ENCODE measurements at places on chromosomes 16 and 17.

DNA sequence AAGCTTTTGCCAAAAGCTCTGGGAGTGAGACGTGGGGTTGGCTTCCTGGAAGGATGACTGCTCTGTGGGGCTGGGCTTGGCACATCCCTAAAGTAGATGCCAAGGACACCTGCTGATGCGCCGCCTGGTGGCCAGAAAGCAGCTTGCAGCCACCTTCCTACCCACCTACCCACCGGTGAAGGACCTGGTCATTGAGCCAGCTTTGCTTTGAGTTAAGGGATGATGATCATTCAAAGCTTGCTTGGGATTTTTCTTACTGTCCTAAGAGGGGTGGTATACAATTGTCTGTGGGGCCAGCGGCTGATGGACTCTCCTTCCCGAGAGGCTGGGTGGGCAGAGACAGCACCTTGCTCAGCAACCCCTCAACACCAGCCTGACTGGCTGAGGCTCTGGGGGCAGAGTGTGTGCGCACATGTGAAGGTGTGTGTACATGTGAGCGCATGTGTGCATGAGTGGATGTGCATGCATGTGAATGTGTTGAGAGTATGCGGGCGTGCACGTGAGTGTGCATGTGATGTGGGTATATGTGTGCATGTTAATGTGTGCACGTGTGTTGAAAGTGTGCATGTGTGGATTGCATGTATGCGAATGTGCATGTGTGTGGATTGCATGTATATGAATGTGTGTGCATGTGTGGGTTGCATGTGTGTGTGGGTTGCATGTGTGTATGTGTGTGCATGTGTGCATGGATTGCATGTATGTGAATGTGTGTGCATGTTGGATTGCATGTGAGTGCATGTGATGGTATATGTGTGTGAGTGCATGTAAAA is 18.6 kb downstream of the C1QTNF1 start:
- peak; percentile 87 for DNase-seq

DNA sequence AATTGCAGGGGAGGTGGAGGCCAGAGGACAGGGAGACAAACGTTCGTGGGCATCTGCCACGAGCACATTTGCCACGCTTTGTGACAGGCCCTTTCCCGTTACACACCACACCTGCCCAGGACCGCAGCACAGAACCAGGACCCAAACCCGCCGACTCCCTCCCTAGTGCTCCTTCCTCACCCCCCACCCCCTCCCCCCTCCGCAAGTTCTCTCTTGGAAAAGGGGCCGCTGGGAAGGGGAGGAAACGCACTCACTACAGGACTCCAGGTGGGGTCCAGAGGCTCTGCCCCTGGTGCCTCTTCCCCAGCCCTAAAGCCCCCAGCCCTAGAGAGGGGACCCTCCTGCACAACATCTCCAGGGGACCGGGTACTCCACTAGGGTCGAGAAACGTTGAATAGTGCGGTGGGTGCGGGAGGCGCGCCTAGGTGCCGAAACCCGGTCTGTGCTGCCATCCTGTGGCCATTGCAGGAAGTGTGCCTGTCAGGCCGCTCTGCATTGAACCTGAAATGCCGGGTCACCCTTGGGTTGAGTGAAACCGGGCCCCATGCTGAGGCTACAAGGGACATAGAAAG is 21.9 kb upstream of the EIF1 start:
- peak; percentile 67 for DNase-seq

DNA sequence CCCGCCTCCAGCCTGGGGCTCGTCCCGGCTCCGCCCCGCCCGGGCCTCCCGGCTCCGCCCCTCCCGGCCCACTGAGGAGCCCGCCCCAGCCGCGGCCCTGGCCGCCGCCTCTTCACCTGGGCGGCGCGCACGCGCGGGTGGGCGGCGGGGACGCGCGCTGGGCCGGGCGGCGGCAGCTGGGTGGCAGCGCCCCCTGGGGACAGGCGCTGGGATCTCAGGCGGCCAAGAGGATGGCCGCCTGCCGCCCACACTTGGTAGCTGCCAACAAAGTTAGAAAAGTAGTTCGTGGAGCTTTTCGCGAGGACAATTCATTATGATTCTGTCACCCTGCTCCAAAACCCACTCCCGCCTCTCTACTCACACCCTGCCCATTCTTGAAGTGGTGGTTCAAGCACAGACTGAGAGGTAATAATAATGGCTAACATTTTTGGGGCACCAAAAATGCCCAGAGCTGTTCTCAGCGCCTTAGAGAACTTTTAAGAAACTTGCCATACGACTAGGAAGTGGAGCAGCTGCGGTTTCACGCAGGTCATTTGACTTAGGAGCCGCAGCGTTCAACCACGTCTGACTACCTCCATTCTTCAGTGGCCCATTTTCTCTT is 340 bp upstream of the MYO1D start:
- DNase-seq = peak; percentile 38

- peak; percentile 90 for DNase-seq
Observed at GRCh38 chr17:81636505-81637288, at the start of the genes NPLOC4 and TSPAN10. NPLOC4 (minus strand) TSS chr17:81637112; CDS start chr17:81636930, 182 bp downstream. TSPAN10 (plus strand) TSS chr17:81637196; CDS start chr17:81642413, 5,217 bp downstream.

DNA sequence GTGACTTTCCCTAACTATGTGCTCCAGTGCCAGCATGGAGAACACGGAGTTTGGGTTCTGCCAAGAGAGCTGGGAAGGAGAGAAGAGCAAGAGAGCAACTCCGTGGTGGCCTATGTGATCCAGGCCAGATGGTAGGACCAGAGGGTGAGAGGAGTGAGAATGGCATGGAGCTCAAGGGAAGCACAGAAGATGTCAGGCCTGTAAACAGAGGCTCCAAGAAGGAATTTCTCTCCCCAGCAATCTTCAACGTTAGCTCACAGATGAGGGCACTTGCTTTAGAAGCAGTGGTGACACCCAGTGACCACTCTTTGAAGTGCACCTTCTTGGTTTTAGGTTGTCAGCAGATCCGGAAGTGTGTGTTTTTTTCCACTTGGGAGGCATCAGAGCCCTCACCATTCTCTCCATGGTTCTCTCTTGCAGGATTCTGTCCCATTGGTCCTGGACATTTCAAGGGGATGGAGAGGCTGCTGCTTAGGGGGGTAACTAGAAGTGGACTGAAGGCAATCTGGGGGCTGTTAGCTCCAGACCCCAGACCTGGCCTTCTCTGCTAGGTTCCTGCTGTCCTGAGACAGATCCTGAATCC is 18.1 kb upstream of the TMEM98 start:
- peak; percentile 26 for DNase-seq

DNA sequence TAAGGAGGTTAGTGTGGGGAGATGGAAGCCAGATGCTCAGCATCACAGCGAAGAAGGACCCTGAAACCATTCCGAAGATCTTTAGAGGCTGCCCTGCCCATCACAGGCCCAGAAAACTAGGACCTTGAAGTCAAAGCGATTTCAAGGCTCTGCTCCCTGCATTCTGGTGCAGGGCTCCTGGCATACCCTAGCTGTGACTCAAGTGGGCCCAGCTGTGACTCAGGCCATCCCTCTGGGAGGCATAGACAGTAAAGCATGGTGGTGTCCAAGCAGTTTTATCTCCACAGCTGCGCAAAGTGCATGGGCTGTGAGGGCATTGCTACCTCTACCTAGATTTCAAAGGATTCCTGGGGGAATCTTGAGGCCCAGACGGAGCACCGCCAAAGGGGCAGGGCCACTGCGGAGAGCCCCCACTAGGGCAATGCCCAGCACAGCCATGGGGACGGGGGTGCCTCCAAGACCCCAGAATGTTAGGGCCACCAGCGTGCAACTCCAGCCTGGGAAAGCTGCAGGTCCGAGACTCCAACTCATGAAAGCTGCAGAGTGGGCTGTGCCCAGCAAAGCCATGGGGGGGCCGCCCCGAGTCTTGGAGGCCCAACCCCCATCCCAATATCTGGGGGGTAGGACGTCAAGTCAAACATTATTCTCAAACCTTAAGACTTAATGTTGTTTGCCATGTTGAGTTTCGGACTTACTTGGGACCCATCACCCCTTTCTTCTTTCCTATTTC is 11.7 kb upstream of the ZNF594 start:
- peak; percentile 67 for DNase-seq

GRCh38 chr16:87464691-87465300 is 28.0 kb downstream of the ZCCHC14 start:
- DNase-seq = peak; percentile 69

GRCh38 chr16:27572711-27573110 is 22.8 kb downstream of the KATNIP start:
- DNase-seq = no peak

- peak; percentile 98 for DNase-seq
Observed at GRCh38 chr17:45425125-45425983, 7.3 kb downstream of the ARHGAP27 start.

DNA sequence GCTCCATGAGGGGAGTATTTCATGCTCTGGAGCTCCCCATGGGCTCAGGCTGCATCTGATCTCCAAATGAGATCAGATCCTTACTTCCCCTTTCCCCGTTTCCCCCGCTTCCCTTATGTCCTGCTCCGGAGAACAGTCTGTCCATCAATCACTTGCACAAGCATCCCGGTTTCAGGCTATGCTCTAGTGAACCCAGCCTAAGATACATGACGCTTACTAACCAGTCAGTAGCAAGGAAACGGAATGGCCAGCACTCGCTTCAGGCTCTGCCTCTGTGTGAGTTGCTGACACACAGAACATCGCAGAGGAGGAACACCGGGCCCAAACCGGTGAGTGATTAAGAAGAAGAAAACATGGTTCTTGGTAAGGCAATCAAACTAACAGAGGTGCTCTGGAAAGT is 9.4 kb upstream of the ATP5MC1 start:
- DNase-seq = no peak

DNA sequence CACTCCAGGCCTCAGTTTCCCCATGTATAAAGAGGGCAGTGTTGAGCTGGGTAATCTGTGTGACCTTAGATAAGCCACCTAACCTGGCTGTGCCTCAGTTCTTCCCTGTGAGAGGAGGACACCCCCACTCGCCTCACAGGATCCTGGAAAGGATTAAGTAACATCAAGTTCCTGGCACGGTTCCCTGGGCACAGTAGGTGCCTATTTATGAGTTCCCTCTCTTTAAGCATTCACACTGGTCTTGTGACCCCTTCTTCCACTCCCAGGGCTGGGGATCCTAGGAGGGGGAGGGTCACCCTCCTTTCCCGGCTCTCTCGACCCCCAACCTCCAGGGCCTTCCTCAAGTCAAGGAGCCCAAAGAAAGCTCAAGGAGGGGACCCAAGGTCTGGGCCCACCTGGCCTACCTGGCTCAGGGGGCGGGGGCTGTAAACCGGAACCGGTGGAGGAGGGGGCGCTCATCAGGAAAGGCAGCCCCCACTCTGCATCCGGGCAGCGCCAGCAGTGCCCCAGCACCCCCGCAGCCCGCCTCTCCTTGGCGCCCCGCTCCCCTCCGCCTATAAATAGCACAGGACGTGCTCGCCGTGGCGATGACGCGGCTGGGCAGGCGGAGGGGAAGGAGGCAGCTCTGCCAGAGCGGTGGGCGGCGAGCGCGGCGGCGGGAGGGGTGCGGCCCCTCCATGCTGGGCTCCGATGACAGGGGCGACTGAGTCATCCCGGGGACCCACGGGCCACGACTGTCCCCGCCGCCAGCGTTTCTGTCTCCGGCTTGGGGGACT is 9.4 kb downstream of the RPL19 start:
- DNase-seq = no peak

DNA sequence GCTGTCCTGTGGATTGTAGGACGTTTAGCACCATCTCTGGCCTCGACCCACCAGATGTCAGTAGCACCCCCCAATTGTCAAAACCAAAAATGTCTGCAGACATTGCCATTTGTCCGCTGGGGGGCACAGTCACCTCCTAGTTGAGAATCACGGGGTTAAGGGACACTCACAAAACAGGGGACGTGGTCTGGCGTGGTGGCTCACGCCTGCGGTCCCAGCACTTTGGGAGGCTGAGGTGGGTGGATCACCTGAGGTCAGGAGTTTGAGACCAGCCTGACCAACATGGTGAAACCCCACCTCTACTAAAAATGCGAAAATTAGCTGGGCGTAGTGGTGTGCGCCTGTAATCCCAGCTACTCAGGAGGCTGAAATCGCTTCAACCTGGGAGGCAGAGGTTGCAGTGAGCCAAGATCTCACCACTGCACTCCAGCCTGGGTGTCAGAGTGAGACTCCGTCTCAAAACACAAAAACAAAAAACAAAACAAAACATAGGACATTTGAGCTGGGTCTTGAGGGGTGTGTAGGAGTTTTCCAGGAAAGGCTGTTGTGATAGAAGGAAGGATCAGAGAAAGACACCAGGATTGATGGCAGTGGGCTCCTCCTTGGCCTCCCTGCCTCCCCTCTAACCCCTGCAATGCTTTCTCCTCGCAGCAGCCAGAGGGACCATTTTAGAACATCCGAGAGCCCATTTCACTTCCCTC is 171.8 kb upstream of the GSE1 start:
- DNase-seq = no peak

GRCh38 chr16:73527187-73527586 is 479.3 kb upstream of the ZFHX3 start:
- DNase-seq = no peak

- DNase-seq = no peak
Observed at GRCh38 chr16:48531011-48531962, 78.7 kb downstream of the N4BP1 start.

- DNase-seq = no peak
Observed at GRCh38 chr17:31313982-31314781, at the start of gene EVI2B. EVI2B (minus strand) TSS chr17:31314054; CDS start chr17:31305609, 8,445 bp downstream.

- DNase-seq = peak; percentile 69
Observed at GRCh38 chr16:80806927-80807340, 2.5 kb upstream of the CDYL2 start.
